ENCODE measurements at places on chromosomes 2 and 18. TPM values are rescaled to one million over a fixed set of nuclear protein-coding genes. Genes with fewer than 3 reads are reported as not detected.

Gene LBX2
- 1.0 TPM for total RNA-seq

Gene PTPN2
- total RNA-seq: 15.0 TPM

Gene SGPP2
- total RNA-seq: 5.4 TPM

Gene SERPINB12
- not detected for total RNA-seq

Gene ALPG
- not detected for total RNA-seq

Gene TCF4
- 58.5 TPM for total RNA-seq

Gene MEIS1
- 36.1 TPM for total RNA-seq

Gene GATA6
- total RNA-seq: 43.9 TPM

Gene LRRTM1
- 0.18 TPM for total RNA-seq

Gene PCARE
- total RNA-seq: 1.0 TPM

Gene FBXO36
- 1.4 TPM for total RNA-seq

Gene PAPOLG
- total RNA-seq: 10.0 TPM

Gene ALPI
- total RNA-seq: not detected

Gene IL1RN
- total RNA-seq: 0.60 TPM

- no peak for DNase-seq
Observed at GRCh38 chr2:239874636-239875356, 150.3 kb downstream of the NDUFA10 start.

DNA sequence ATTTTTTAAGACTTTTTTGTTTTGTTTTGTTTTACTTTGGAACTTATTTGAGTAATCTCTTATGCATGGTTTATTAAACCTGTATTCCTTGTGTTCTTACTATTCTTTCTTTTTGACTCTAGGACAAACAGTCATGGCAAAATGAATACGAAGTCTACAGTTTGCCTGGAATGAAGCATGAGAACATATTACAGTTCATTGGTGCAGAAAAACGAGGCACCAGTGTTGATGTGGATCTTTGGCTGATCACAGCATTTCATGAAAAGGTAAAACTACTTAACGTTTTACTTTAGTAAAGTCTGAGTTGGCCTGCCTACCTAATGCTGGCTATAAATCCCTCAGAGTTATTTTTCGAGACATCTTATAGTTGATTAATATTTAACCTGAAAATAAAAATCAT lies 72.3 kb downstream of the ACVR2A start:
- no peak for DNase-seq

DNA sequence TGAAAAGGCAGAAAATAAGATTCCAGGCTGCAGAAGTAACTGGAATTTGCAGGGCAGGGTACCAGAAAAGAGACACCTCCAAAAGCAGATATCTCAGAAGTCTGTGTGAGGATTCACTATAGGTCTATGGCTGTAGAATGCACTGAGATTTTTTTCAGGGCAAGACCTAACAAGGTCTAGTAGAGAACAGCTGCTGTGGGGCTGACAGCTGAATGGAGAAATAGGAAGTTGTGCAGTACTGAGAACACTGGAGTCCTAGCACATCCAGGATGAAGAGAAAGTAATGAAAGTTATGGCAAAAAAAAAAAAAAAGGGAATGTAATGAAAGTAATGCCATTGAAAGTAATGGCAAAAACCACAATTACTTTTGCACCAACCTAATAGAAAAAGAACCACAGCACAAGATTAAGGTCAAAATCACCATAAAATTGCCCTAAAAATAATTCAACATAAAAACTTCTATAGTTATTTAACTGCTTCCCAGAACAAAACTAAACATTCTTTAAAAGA lies 57.3 kb downstream of the CPO start:
- DNase-seq: no peak

- DNase-seq: no peak
Observed at GRCh38 chr2:218043100-218043499, 26.0 kb upstream of the RUFY4 start.

- DNase-seq: no peak
Observed at GRCh38 chr18:59744271-59744721, 47.1 kb upstream of the CCBE1 start.

GRCh38 chr2:214076527-214076926 lies 334.3 kb upstream of the VWC2L start:
- DNase-seq: no peak

DNA sequence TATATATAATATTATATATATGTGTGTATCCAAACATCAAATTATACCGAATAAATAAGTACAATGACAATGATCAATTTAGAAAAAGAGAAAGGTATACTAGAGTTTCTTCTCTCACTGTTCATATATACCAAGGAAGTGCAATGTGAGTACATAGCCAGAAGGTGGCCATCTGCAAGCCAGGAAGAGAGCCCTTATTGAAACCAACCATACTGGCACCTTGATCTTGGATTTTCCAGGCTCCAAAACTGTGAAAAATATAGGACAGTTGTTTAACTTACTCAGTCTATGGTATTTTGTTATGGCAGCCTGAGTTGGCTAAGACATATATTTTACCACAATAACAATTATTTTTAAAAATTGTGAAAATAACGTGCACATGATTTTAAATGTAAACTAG lies 1490.2 kb upstream of the SLC39A10 start:
- DNase-seq: no peak

GRCh38 chr2:101520246-101520645 lies 45.3 kb upstream of the RFX8 start:
- DNase-seq: no peak

GRCh38 chr2:8144785-8145184 lies 537.1 kb upstream of the ID2 start:
- DNase-seq: no peak

DNA sequence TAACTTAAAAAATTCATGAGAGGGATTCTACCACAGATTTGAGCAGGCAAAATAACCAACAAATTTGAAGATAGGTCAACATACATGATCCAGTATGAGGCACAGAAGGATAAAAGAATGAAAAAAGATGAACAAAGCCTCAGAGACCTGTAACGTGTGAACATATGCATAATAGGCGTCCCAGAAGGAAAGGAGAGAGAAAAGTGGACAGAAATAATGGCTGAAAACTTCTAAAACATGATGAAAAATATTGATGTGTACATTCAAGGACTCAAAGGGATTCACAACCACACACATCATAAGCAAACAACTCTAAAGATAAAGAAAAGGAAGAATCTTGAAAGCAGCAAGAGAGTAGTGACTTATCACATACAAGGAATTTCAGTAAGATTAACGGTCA lies 100.1 kb upstream of the PARD3B start:
- no peak for DNase-seq

DNA sequence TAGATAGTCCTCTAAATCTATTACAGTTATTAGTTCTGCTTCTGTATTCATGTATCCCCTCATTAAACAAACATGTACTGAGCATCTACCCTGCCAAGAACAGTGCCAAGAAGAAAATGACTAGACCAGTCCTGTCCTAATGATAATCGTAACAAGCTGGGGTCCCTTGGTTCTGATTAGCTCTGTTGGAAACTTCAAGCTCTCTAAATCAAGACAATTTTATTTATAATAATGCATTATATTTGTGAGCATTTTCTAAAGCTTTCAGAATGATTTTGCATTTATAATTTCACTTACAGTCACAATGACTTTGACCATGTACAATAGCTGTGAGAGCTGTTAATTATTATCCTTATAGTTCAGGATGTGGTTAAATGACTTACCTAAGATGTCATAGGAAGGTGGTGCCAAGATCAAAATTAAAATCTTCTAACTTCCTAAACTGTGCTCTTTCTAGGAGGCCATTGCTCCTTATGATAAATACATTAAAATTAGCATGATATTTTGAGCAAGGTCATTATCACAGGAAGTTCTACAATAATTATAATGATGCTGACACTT lies 336.5 kb upstream of the SLC39A10 start:
- no peak for DNase-seq

DNA sequence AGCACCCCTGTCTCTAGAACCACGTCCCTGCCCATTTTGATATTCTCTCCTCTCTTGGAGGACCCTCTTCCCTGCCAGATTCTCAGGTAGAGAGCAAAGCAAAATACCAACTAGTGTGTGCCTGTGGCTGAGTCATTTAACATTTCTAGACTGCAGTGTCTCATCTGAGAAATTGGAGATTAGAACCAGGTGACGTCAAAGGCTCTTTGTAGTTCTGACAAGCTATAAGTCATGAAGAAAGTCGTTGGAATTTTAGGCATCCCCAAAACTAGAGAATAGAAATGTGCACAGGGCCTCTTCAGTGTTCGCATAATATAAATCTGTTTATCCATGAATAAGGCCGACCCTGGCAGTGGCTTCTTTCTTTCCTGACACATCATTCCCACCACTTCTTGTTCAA lies 74.4 kb upstream of the TANC1 start:
- no peak for DNase-seq

DNA sequence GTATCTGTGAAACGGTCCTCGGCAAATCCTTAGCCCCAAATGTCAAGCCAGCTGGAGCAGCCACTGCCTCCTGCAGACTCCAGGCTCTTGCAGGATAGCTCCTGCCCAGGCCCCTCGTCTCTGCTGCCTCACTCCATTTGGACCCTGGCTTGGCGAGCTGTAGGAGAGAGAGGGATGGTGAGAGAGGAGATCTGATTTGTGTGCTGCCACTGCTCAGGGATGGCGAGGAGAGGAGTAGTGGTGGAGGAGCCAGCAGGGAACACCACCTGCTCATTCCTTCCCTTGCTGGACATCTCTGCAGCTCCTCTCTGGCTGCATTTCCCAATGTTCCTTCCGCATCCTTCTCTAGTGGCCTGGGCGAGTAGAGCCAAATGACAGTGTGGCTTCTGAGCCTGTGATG lies 109.1 kb upstream of the NCK2 start:
- DNase-seq: no peak

DNA sequence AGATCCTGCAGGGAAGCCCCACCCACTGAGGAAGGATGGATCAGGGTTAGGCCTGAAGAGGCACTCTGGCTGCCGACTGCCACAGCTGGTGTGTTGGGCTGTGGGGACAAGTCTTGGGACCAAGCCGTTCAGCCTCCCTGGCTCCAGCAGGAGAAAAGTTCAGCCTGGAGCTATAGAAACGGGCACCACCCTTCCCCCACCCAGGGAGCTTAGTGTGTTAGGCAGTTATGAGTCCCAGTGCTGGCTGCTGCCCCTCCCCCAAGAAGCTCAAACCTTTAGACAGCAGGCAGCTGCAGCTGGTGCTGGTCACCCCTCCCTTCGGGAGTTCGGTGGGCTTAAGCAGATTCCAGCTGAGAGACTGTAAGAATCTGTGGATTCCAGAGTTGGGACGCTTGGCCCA lies 447.1 kb upstream of the HS6ST1 start:
- DNase-seq: no peak

GRCh38 chr2:33709951-33710350 lies 110.9 kb upstream of the FAM98A start:
- DNase-seq: no peak

DNA sequence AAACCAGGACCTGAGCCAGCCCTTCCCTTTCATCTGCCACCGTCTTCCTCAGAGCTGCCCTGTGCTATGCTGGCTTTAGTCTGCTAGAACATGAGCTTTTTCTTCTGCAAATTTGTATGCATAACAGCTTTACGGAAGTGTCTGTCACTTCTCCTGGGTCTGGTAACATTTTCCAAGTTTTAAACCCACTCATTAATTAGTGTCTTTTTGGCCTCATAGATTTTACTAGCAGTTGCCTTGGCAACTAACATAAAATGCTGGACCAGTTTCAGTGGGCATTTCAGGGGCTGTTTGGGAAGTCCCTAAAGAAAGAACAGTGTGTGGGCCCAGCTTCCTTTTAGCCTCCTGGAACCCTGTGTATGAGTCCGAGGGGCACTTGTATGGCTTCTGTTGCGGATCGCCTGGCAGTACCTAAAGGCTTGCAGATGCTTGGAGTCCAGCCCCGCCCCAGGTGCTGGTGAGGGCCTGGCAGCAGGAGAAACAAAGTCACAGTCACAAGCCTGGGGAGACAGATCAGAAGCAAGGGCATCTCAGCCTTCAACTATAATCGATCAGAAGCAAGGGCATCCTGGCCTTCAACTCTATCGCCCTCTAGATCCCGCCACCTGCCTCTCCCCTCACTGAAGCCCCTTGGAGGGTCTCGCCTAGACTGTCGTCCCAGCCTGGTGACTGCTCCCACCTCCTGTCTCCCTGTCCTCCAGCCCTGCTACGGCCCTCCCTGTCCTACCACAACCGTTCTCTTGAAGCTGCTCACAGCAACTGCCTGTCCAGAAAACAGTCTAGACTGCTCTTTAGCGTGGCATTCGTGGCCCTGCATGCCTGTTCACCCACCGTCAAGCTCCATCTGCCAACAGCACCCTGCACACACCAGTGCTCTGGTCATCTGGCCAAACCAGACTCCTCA lies 36.8 kb upstream of the MAPRE3 start:
- no peak for DNase-seq

DNA sequence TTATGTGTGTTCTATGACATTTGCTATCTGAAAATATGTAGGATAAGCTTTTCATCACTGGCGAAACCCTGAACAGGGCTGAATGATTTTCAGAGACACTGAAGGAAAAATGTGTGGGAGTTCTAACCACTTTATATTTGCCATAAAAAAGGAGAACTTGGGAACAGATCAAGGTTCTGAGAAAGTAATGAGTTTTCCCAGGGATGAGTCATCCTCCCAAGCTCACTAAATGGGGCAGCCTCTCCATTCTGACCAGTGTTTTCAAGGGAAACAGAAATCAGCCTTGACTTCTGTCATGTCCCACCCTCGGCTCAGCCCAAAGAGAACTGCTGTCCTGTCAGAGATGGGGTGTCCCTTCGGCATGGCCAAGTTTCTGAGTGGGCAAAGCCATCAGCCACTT lies 2109.8 kb upstream of the CELF4 start:
- no peak for DNase-seq

DNA sequence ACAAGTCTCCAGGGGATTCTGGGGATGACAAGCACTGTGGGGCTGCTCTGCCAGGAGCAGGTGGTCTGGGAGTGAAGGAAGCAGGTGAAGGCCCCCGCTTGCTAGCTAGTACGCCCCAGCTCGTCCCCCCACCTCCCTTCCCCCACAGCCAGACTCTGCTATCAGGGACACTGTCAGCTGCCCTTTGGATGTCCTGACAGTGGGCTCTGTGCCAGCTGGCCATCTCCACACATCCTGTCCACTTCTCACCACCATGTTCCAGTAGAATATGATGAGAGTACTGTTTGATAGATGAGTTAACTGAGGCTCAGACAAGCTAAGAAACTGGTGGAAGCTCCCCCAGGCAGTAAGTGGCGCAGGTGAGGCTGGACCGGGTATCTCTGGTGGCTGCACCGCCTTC lies 276.2 kb downstream of the CELF4 start:
- peak; percentile 51 for DNase-seq

- no peak for DNase-seq
Observed at GRCh38 chr18:45666520-45666919, 51.2 kb downstream of the SLC14A2 start.

- no peak for DNase-seq
Observed at GRCh38 chr2:65112633-65113032, 17.3 kb downstream of the RAB1A start.

- no peak for DNase-seq
Observed at GRCh38 chr2:86649119-86649947, 25.7 kb upstream of the RNF103 start.

Measured in left cardiac atrium (tissue), 4 donors.